Sigmoid colon (tissue), 7 donors: ENCODE measurements at places on chromosomes 7 and 10.
A peak's percentile ranks its signal among the peaks of the same experiment; 100 is the strongest.

- peak; percentile 35 for DNase-seq
Observed at GRCh38 chr10:43226441-43226840, 40.4 kb downstream of the RASGEF1A start.

DNA sequence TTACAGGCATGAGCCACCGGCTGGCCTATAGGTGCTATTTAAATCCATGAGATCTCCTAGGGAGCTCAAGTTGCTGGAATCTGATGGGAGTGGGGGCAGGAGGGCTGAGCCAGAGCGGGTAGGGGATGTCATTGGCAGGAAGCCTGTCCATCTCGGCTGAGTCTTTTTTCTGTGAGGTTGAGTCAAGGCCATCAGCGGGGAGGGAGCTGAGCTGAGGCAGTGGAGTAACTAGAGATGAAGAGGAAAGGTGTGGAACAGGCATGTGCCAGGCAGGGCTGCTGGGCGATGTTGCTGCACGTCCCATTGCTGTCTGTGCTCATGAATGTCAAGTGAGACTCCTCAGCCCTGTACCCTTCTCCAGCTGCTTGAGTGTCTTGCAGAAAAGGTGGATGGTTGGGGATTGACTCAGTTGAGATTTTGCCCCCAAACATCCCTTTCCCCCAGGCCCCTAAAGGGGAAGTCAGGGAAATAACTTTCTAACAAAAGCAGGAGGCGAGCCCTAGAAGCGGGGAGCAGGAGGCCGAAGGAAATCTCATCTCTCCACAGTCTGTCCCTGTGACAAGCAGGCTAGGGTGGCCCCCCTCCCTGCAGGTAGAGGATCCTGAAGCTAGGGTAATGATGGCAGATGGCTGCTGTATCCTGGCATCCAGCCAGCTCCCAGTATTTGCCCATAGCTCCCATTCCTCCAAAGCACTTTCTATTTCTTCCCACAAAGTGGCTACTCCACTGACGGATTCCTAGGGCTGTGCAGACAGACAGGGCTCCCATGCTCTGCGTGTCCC, 5.4 kb downstream of the ATP6V1F start:
- no peak for DNase-seq

DNA sequence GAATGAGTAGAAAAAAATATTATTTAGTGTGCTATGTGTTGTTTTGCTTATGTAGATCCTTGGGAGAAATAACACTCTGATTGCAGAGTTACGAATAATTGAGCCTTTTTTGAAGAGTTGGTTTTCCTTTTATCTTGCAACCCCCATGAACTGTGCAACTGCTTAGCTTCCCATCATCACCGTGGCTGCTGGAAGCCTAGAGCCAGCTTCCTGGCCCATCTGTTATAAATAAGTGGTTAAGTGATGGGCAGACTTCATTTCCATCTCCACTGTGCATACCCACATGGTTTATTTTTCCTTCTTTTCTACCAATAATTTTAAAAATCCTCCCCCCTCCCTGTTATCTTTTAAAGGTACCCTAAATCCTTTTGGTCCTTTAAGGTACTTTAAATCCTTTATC, 554.9 kb upstream of the GALNT17 start:
- no peak for DNase-seq

DNA sequence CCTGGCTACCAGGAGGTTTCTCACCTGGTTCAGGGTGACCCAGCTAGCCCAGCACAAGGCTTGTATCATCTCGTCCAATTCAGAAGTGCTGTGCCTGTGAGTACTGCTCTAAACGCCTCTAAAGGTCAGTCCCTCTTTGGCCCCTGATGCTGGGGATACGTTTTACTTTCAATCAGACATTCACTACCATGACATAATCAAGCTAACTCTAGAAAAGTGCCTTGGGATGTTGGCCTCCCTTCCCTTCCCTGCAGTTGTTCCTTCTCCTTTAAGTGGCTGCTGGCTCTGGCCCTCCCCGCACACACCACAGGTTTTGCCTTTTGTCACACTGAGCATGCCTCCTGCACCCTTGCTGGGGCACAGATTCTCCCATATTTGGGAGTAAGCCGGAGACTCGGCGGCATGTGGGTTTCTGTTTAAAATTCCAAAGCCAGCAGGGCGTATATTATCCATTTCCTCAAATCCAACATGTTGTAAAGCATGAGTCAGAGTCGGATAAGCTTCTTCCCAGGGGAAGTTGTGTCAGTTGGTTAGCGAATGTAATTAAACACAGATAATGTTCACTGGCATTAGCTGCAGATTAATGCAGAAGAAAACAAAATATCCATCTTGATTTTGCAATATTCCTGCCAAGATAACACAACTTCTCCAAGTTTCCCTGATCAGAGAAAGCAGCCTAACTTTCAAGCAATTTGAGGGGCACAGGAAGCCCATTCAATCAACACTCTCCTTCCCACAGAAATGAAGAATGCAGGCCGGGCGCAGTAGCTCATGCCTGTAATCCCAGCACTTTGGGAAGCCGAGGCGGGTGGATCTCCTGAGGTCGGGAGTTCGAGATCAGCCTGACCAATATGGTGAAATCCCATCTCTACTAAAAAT, 31.8 kb upstream of the VCL start:
- peak; percentile 97 for DNase-seq

- no peak for DNase-seq
Observed at GRCh38 chr7:127894588-127894987, 136.6 kb downstream of the LRRC4 start.
